Urothelium cell line (cell line): ENCODE measurements at places on chromosomes 6 and 20.
A peak's percentile ranks its signal among the peaks of the same experiment; 100 is the strongest.

DNA sequence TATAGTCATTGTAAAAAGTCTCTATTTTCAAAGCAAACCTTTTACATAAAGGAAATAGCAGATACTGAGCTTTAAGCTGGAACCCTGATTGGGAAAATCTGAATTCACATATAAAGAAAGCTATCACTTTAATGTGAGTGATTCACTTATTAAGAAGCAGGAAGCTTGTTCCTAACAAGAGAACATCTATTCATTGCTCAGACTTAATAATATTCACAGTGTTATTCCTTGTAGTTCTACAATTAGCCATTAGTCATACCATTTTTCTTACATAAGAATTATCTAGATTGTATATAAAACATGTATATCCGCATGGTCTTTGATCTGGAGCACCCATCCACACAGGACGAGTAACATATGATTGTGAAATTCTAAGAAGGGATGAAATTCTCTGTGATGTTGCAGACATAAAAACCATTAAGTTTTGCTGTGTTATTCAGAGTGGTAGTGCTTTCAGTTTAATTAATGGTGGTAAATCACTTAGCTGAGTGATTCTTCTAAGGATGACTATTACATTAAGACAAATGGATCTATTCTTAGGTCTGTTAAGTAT is 71.1 kb upstream of the FOXQ1 start:
- DNase-seq, result no peak

DNA sequence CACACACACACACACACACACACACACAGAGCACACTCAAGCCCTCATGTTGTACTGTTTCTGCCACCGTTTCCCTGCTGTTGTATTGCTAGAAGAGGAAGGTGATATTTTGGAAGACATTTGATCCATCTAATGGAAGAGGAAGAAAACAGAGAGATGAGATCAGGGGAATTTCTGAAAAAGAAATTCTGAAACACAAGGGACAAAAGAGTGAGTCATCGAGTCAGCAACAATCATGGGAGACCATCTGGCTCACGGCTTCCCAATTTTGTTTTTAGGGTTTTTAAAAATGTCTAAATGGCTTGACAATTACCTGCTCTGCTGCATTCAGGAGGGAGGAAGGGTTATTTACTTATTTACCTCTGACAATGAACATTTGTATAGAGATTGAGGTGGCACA is 22.0 kb downstream of the SOX4 start:
- DNase-seq, result peak; percentile 17

GRCh38 chr6:25130518-25130917 is 148.7 kb upstream of the CARMIL1 start:
- no peak for DNase-seq

- DNase-seq, result no peak
Observed at GRCh38 chr6:27205375-27206278, 41.9 kb upstream of the PRSS16 start.

DNA sequence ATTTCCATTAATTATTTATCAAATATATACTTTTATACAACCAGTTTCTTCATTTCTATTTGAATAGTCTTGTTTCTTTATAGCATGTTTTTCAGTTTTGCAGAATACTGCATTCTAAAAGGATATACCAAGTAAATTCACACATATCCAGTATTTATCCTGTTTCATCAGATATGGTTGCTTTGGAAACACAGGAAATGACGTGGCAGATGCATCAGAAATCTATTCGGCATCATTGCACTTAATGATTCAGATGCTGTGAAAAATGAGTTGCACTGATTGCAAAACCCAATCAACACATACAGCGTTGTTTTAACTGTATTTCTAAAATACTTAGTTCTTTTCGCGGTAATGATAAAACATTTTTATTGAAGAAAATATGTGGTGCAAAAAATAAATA is 594.9 kb downstream of the CDH26 start:
- no peak for DNase-seq

- DNase-seq, result no peak
Observed at GRCh38 chr20:51411870-51412269, 130.6 kb downstream of the NFATC2 start.

- DNase-seq, result no peak
Observed at GRCh38 chr20:54250691-54251090, 42.8 kb downstream of the PFDN4 start.

DNA sequence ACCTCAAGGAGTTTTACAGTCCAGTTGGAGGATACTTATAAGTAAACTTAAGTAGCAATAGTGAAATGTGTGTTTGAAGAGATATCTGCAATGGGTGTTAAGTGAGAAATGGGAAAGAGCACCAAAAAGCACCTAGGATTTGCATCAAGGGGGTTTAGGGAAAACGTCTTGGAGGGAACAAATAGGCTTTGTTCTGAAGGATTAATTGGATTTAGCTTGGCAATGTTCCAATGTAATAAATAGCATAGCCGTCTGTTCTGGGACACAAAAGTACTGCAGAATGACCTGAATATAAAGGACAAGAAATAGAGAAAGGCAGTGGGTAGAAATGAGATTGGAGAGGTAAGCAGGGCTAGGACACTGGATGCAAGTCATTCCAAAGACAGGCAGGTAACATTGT is 2.8 kb upstream of the MYO6 start:
- DNase-seq, result no peak

DNA sequence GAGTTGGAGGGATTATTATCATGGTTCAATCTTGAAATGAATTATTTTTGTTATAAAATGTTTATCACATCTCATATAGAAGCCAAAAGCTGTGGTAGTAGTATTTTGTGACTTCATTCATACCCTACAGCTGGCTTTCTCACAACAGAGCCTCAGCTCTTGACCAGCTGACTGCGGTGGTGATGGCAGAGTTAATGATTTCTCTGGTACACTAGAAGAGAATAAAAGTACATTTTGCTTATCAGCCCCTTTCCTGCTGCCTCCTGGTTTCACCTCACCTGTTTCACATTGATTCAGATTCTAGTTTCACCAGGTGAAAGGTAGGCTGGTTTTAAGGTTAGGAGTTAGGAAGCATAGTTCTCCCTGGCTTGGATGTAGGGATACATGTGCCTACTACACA is 55.7 kb downstream of the AFG1L start:
- no peak for DNase-seq

GRCh38 chr6:25963426-25964123 is 973 bp downstream of the TRIM38 start:
- no peak for DNase-seq

DNA sequence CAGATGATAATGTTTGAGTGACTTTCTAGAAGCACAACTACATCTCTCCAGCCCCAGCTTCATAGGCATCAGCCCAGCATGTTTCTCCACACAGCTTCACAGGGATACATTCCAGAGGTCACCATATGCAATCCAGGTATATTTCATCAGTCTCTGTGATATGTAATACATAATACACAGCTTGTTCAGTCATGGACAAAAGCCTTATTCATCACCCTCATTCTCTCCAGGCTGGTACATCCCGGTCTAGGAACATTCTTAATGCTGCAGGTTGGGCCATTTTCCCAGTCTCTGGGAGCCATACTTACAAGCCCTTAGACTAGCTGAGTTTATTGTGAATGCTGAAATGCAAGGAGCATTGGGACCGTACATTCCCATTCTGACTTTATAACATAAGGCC is 169.4 kb downstream of the TMEM200A start:
- DNase-seq, result no peak

- DNase-seq, result no peak
Observed at GRCh38 chr6:50959081-50959641, 140.5 kb downstream of the TFAP2B start.
